ENCODE measurements at places on chromosomes 6 and 20.

DNA sequence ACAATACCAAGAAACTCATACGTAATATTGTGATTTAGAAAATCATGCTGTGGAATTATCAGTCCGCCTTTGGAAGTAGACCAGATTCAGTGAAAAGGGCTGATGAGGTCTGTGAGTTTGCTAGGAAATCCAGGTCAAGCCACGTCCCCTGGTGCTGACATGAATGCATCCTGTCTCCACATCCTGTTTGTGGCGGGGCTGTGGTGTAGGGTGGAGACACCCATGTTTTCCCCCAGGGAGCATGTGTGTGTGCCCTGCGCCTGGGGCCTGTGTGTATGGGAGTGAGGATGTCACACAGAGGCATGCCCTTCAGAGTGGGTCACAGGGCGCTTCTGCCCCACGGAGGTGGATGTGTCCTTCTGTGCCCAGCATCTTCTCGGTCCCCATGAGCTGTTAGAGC is 109.1 kb downstream of the SASH1 start:
- no peak for DNase-seq

DNA sequence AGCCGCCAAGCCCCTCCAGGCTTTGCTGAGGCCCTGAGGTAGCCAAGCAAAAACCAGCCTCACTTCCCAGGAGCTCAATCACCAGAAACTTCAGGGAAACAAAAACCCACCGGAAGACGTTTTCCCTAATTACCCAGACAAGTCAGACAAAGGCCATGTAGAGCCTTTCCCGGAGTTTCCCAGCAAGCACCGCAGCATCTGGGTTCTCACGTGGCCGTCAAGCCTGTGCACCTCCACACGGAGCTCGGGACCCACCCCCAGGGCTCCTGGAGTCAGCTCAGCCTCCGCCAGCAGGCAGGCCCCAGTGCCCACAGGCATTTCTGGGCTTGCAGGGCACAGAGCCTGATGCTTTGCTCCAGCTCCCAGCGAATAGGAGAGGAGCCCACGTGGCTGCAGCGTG is 10.1 kb upstream of the MRGBP start:
- no peak for DNase-seq

GRCh38 chr20:1813674-1814635 is 81.3 kb upstream of the SIRPA start:
- DNase-seq, result no peak

- DNase-seq, result no peak
These were observed 80.5 kb upstream of the QKI start for GRCh38 chr6:163333701-163334663.

GRCh38 chr20:44596010-44596409 is 13.6 kb downstream of the PKIG start:
- DNase-seq, result no peak

DNA sequence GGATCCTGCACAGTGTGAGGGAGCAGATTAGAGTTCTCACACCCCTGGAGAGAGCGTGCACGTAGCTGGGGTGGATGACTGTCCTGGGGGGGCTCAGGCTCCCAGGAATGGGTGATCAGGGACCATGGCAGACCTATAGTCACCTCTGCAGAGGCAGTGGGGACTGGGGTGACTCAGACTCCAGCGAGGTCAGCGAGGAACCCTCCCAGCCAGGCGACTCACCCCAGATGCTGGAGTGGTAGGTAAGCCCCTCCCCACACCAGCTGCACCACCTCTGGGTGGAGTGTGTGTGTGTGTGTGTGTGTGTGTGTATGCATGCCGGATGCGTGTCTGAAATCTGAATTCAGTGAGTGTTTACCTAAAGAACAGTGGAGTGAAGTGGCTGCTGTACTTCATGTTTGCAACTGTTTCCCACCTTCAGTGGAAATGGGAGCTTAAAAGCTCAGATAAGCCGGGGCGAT is 17.4 kb upstream of the GTSF1L start:
- DNase-seq, result no peak

GRCh38 chr20:50710492-50711063 is 19.2 kb upstream of the RIPOR3 start:
- DNase-seq, result no peak

DNA sequence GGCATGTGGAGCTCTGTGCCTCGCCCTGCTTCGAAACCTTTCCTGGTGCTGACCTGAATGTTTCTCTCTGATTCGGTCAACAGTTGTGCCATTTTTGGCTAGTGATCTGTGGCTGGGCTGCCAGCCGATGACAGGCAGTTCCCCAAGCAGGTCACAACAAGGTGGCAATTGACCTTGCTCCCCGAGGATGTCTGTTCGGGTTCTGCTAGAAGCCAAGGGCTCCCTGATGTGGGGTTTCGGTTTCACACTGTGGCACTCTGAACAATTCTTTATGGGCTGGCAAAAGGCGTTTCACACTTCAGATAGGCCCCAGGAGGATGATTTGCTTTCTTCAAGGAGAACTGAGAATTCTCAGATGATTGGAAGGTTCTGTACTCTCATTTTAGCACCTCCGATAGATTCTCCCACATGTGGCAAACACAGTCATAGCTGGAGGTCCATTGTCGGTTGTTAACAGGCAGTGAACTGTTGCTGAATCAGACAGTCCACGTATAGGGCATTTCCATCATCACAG is 135.6 kb downstream of the SLC24A3 start:
- no peak for DNase-seq

GRCh38 chr6:84027340-84028181 is 6.0 kb upstream of the MRAP2 start:
- no peak for DNase-seq

- DNase-seq, result no peak
These were observed 12.0 kb upstream of the MAPRE1 start for GRCh38 chr20:32807706-32808105.

DNA sequence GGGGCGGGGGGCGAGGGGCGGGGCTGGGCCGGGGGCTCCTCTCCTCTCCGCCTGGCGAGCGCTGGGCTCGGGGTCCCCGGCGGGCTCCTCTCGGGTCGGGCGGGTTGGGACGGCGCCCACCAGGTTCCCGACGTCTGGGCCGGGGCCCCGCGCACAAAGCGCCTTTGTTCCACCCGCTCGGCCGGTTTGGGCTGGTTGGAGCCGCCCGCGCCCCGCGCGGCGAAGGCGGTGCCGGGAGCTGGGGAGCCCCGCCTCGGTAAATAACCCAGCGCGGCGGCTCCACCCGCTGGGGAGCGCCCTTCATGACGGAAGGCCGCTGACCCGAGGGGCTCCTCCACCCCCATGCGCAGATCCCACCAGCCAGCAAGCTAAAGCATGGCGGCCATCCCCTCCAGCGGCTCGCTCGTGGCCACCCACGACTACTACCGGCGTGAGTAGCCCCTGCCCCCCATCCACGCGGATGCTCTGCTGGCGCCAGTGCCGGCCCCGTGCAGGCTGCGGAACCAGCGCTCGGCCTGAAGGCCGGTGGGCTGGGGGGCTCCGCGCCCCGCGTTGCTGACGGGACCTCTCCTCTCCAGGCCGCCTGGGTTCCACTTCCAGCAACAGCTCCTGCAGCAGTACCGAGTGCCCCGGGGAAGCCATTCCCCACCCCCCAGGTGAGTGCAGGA is 503 bp downstream of the PPDPF start:
- peak; percentile 34 for DNase-seq

DNA sequence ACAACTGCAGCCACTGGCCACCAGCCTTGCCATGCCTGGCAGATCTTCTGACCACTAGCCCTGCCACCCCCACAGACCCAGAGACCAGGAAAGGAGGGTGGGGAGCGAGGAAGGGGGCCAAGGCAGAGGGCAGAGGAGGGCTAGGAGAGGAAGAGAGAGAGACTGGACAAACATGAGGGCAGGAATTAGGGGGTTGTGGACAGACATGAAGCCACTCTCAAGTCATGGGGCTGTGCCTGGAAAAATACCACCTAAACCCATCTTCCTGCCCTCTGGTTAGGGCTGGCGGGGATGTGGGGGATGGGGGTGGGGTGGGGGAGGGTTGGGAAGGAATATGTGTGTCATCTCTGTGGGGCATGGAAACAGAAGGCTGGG is 1.4 kb upstream of the SLC29A1 start:
- DNase-seq, result no peak

DNA sequence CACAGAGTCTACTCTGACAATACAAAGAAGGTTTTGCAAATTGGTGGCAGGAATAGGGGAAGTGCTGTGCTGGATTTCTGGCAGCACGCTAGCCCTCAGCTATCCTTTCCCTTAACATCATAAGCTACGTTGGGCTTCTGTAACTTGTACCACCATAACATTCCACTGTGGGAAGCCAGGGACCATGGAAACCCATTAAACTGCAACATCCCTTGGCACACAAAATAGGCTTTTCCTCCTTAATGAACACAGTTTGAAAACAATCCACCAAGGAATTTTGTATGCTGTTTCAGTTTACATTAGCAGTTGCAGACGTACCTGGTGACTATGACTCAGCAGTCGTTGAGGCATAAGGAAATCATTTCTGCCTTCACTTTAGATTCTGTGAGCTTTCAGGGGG is 203.9 kb upstream of the RAB32 start:
- no peak for DNase-seq

DNA sequence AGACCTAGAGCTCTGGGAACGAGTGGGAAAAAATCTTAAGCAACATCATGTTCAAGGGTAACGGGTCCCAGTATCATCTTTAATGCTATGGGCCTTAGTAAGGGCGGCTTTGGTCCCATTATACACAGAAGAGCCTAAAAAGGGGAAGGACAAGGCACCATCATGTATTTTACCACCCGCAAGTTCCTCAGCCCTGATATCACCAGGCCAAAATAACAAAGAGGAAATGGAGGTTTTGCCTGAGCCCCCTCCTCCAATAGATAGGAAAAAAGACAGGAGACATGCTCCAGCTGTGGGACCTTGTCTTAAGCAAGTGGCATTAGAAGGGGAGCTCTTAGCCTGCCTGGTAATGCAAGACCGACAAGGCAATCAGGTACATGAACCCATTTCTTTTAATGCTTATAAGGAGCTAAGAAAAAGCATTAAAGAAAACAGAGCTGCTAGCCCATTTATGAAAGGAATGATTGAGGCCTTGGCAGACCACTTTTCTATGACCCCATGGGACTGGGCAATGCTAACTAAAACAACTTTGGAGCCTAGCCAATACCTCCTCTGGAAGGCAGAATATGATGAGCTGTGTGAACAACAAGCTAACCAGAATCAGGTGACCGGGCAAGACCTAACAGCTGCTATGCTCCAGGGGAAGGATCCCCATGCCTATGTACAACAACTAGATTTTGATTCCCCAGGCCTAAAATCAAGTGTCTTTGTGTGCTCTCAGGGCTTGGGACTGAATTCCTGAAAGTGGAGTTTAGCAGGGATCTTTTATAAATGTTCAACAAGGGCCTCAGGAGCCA is 23.2 kb downstream of the HLA-DPA1 start:
- no peak for DNase-seq

Data from GOT3 (cell line).